H54 (cell line): ENCODE measurements at places on chromosomes 12 and 14.

- no peak for DNase-seq
These were observed 24.9 kb downstream of the FCF1 start for GRCh38 chr14:74737753-74738325.

DNA sequence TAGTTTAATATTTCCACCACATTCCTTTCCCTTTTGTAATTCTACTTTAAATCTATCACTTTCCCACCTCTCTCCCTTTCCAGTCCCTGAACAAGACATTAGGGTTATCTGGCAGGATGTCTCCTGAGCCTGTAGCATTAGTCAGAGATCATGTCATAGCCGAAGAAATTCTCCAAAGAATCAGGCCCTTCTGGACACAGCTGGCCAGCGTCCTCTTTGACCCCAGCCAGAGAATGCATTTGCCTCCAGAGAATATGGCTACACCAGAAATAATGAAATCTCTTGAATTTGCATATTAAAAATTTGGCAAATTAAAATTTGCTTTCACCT is 56.7 kb downstream of the NTF3 start:
- no peak for DNase-seq

DNA sequence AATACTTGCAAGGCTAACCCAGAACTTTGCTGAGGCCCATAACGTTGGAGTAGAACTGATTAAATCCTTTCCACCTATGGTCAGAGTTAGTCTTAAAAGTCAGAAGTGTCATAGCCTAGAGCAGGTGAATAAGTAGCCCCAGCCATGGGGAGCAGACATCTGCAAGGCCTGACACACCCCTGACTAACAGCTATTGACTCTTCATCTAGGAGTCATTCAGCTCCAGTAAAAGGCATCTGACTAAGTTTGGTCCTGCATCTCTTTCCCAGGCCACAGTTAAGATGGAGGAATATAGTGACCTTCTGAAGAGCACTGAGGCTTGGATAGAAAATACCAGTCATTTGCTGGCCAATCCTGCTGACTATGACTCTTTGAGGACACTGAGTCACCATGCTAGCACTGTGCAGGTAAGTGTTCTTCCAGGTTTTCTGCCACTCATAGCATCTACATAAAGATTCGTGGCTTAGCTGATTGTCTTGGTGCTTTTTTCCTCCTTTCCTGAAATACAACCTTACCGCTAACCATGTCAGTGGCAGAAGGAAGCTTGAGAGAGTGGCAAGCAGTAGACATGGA is 212.9 kb downstream of the ESR2 start:
- no peak for DNase-seq

DNA sequence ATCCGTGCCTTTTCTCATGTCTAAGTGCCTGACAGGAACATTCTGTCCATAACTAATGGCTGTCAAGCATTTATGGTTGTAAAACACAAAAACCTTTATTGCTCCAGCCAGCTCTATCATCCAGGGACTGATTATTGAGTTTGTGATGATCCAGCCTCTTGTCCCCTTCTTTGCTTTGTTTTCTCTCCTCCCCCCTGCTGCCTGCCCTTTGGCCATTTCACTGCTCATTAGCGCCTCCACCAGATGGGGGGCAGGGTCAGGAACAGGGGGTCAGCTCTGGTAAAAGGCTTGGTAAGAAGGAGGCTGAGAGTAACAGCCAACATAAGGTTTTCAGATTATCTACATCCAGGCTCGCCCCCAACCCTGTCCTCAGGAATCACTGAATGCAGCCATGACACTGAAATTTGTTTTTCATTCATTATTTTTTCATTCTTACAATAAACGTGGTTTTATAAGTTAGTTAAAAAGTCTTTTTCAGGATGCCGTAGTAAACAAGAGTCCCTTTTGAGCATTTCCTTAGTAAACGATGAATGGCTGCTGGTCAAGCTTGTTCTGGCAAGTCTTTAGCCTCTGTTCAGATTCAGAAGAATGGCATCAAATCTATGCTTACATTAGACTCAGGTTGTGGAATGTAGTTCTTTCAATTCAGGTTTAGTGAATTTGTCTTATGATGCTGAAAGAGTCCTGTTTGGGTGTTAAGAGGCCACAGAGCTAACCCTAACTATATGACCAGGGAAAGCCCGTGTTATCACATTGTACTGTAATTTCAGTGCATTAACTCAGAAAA is 21.7 kb downstream of the HMGA2 start:
- DNase-seq, result no peak

DNA sequence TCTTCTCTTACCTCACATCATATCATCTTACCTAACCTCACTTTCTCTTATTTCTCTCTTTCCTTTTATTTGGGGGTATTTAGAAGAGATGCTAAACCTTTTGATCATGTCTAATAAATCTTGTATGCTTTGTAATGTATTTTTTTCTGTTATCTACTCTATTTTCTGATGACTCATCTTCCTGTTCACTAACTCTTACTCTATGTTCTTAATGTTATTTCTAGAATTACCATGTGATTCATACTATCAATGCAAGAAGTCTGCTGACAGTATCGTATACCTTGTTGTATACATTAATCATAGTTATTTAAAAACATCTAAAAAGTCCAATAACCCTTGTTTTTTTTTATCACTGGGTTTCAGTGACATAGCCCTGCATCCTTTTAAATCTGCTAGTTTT is 62.3 kb downstream of the MGAT4C start:
- DNase-seq, result no peak
